ENCODE measurements at places on chromosomes 13 and 19.
A peak's percentile ranks its signal among the peaks of the same experiment; 100 is the strongest.

- H3K4me3 ChIP-seq: no peak overlapping the region
- no peaks in the 10 kb centered on the region for H3K27me3 ChIP-seq
- H3K4me1 ChIP-seq: peaks cover 56% of the 10 kb centered on the region
These were observed 74.2 kb downstream of the RASA3 start for GRCh38 chr13:114058051-114058867.

DNA sequence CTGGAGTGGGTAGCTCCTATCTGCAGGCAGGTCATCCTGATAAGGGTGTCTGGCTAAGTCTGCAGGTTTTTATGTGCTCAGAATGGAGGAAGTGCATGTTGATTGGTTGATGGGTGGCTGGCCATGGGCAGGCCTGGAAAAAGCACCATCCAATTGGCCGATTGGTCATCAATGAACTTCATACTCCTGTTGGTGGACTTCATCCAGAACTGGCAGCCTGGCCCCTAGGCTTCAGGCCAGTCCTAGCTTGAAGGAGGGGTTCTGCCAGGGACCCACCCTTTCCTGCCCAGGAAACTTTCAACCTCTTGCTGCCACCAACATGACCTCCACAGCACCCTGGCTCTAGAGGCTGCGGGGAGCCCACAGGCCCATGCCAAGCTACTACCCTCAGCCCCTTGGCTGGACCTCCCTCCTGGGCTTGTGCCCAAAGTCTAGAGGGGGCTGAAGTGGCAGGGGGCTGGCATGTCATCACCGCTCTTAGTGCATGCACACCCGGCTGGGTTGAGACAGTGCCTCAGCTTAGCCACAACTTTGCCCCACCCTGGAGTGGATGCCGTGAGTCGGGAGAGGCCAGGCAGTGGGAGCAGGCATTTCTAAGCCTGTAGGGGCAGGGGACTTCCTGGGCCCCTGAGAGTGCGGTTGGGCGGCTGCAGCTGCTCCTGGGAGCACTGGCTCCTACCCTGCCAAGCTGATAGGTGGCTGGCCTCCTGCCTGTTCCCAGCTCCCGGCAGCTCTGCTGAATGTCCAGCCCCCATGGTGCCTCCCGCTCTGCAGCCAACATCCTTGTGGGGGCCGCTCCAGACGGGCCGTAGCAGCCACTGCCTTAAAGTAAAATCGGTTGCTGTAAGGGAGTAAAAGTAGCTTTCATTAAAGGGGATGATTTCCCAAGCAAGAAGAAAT lies 13.2 kb downstream of the DNAJC15 start:
- H3K36me3 ChIP-seq: no peaks in the 10 kb centered on the region
- no peaks in the 10 kb centered on the region for H3K27me3 ChIP-seq
- no peak overlapping the region for H3K27ac ChIP-seq
- H3K4me3 ChIP-seq: no peak overlapping the region
- peaks cover 50% of the 10 kb centered on the region for H3K4me1 ChIP-seq

GRCh38 chr13:33080972-33081590 lies 64.9 kb downstream of the KL start:
- peaks cover 12% of the 10 kb centered on the region for H3K4me1 ChIP-seq
- no peak overlapping the region for H3K27ac ChIP-seq
- no peaks in the 10 kb centered on the region for H3K36me3 ChIP-seq
- no peak for DNase-seq

- peaks cover 23% of the 10 kb centered on the region for H3K4me1 ChIP-seq
- DNase-seq: no peak
- peak overlapping the region; percentile 50 for H3K27ac ChIP-seq
These were observed 204.9 kb downstream of the USP12 start for GRCh38 chr13:26966701-26967080.

DNA sequence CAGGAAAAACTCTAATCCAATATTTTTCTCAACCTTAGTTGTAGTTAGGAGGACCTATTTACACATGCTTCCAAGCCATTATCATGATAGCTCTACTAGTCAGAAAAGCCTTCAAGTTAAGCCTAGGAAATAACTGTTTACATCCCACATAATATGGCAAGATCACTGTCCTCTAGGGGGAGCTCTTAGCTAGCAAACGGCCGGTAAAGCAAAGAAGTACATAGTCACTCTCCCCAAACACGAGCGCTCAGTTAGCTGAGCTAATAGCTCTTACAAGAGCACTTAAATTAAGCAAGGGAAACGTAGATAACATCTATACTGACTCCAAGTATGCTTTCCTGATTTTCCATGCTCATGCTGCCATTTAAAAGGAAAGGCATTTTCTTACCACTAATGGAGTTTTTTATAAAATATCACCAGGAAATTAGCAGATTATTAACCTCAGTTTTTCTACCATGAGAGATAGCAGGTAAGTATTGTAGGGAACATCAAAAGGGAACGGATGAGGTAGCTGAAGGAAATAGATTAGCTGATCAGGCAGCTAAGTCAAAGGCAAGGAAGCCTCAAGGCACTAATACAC lies 100.6 kb upstream of the PABPC3 start:
- no peak overlapping the region for H3K4me3 ChIP-seq
- H3K36me3 ChIP-seq: no peaks in the 10 kb centered on the region
- H3K4me1 ChIP-seq: no peaks in the 10 kb centered on the region
- no peaks in the 10 kb centered on the region for H3K27me3 ChIP-seq

- no peak overlapping the region for H3K4me3 ChIP-seq
- DNase-seq: no peak
- no peaks in the 10 kb centered on the region for H3K4me1 ChIP-seq
- no peaks in the 10 kb centered on the region for H3K36me3 ChIP-seq
- no peaks in the 10 kb centered on the region for H3K27me3 ChIP-seq
- H3K27ac ChIP-seq: no peak overlapping the region
These were observed 169.2 kb upstream of the TSHZ3 start for GRCh38 chr19:31518216-31519020.

DNA sequence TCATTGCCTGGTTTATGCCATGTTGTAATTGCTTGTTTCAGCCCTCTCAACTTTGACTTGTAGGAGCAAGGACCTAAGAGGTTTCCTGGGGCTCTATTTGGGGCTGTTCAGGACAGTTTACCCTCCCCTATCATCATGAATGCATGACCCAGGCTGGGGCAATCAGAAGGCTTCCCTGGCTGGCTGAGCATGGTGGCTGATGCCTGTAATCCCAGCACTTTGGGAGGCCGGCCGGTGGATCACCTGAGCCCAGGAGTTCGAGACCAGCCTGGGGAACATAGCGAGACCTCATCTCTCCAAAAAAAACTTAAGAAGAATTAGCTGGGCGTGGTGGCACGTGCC lies 6.1 kb upstream of the LSM4 start:
- H3K27me3 ChIP-seq: no peaks in the 10 kb centered on the region
- H3K27ac ChIP-seq: peak overlapping the region; percentile 81
- H3K4me3 ChIP-seq: no peak overlapping the region
- no peak for DNase-seq
- H3K36me3 ChIP-seq: no peaks in the 10 kb centered on the region
- peaks cover 14% of the 10 kb centered on the region for H3K4me1 ChIP-seq

- no peak overlapping the region for H3K4me3 ChIP-seq
- no peak overlapping the region for H3K27ac ChIP-seq
- no peak for DNase-seq
- no peaks in the 10 kb centered on the region for H3K27me3 ChIP-seq
- H3K36me3 ChIP-seq: no peaks in the 10 kb centered on the region
These were observed 10.5 kb upstream of the ZSCAN18 start for GRCh38 chr19:58108546-58108817.

DNA sequence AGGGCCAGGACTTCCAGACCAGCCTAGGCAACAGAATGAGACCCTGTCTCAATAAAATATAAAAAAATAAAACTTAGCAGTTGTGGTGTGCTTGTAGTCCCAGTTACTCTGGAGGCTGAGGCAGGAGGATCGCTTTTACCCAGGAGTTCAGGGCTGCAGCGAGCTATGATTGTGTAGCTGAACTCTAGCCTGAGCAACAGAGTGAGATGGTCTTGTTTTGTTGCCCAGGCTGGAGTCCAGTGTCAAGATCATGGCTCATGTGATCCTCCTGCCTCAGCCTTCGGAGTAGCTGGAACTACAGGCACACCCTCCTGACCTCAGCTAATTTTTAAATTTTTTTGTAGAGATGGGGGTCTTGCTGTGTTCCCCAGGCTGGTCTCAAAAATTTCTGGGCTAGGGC lies 4.3 kb upstream of the JUNB start:
- no peaks in the 10 kb centered on the region for H3K27me3 ChIP-seq
- peak overlapping the region; percentile 98 for H3K27ac ChIP-seq
- H3K4me1 ChIP-seq: peaks cover 66% of the 10 kb centered on the region
- H3K36me3 ChIP-seq: no peaks in the 10 kb centered on the region

GRCh38 chr13:35930665-35931631 lies 200.2 kb downstream of the DCLK1 start:
- no peaks in the 10 kb centered on the region for H3K27me3 ChIP-seq
- H3K36me3 ChIP-seq: no peaks in the 10 kb centered on the region
- peak overlapping the region; percentile 38 for H3K27ac ChIP-seq
- no peak for DNase-seq
- H3K4me1 ChIP-seq: peaks cover 58% of the 10 kb centered on the region

DNA sequence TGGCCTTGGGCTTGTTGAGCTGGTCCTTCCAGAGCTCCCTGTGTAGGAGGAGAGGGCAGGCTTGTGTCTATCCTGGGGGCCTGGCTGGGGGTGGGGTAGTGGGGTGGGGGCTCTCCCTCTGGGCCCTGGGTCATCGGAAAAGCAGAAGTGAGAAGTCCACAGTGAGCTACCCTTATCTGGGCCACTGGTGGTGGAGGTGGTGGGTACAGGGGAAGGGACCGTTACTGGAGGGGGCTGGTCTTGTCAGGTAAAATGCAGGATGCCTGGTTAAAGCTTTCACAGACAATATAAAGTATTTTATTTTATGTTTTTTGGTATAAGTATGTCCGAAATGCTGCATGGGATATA lies 342 bp upstream of the SIGLEC10 start:
- peaks cover 11% of the 10 kb centered on the region for H3K27me3 ChIP-seq
- no peak overlapping the region for H3K4me3 ChIP-seq

DNA sequence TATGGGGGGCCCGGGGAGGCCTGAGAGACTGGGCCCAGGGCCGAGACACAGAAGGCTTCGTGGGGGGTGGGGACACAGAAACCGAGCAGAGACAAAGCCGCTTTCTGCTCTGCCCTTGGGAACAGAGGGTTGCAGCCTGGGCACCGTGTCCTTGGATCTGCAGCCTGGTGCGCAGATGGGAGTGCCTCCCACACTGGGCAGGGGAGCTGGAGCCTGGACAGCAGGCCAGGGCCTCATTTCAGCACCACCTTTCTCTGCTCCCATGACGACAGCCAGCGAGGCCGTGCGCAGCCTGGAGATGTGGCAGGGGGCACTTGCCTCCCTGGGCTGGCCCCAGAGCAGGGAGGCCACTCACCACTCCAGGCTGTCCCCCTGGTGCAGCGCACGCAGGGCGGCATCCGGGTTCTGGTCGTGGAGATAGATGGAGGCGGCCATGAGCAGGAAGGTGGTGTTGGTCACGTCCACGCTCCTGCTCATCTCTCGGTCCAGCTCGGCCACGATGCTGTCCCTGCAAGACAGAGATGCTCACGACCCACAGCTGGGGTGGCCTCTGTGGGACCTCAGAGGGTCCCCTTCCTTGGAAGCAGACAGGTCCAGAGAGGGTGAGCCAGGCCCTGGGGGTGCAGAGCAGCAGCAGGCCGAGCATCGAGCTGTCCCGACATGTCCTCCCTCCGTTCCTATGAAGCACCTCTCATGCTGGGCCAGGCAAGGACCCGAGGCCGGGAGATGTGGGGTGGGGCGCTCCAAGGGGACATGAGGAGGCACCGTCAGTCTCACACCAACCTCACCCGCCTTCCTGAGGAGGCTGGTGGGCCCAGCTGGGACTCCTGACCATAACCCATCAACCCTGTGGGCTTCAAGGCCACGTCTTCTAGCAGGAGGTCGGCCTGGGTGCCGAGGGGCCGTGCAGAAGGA lies 10.9 kb upstream of the CERS1 start:
- no peaks in the 10 kb centered on the region for H3K27me3 ChIP-seq
- H3K27ac ChIP-seq: no peak overlapping the region
- H3K4me1 ChIP-seq: no peaks in the 10 kb centered on the region
- H3K4me3 ChIP-seq: no peak overlapping the region

- no peaks in the 10 kb centered on the region for H3K36me3 ChIP-seq
- no peaks in the 10 kb centered on the region for H3K4me1 ChIP-seq
- no peak overlapping the region for H3K27ac ChIP-seq
These were observed 1008.3 kb downstream of the EFNB2 start for GRCh38 chr13:105527127-105527526.

DNA sequence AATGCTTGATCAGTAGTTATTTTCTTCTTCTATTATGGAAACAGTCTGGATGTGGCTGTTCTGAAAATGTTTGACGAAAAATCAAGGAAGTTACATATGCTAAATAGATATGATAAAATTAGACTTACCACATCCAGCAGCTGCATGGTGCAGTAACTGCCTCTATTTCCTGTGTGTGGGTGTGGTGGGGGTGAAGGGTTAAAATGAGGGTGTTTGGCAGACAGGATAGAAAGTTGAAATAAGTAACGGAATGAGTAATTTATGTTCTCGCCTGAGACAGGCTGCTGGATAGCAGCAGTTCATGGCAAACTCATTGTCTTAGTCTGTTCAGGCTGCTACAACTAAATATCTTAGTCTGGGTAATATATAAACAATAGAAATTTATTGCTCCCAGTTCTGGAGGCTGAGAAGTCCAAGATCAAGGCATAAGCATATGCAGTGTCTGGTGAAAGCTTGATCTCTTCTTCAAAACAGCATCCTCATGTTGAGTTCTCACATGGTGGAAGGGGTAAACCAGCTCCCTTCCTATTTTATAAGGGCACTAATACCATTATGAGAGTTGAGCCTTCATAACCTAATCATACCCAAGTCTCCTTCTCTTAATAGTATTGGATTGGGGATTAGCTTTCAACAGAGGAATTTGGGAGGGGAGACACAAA lies 1248.9 kb downstream of the SLITRK5 start:
- H3K27me3 ChIP-seq: no peaks in the 10 kb centered on the region
- H3K4me3 ChIP-seq: no peak overlapping the region
- no peaks in the 10 kb centered on the region for H3K4me1 ChIP-seq
- DNase-seq: no peak

DNA sequence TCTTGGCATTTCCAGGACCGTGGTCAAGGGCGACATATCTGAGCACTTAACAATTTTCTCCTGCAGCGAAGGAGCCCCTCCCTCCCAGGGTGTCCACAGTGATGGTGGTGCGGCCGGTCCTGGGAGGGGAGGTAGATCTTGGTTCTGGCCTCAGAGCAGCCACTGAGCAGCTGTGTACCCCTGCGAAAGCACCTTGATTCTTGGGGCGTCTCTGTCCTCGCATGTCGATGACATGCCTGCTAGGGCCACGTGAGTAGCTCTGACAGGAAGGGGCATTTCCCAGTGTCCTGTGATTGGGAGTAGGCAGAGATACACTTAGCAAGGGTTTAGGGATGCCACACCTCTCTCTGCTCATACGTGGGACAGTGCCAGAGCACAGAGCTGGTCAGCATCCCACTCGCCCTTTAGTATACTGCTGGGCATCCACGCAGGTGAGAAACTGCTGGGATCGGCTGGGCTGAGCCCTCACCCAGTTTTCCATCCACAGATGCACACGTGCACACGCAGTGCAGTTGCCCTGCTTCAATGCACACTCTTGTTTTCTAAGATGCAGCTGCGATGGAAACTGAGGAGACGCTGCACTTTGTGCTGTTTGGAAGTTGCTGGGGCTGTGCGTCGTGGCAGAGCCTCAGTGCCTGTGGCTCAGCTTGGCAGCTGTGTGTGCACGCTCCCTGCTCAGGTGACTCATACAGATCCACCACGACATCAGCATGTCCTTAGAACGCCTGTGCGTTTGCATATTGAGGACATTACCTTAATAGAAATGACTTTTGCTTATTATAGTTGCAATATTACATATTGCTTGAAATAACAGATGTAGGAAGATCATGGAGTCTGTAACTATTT lies 66.8 kb downstream of the TEX29 start:
- no peak overlapping the region for H3K27ac ChIP-seq
- H3K27me3 ChIP-seq: no peaks in the 10 kb centered on the region
- no peak for DNase-seq
- no peaks in the 10 kb centered on the region for H3K4me1 ChIP-seq

GRCh38 chr19:18951721-18952281 lies 10.8 kb upstream of the HOMER3 start:
- no peak for DNase-seq
- H3K4me3 ChIP-seq: no peak overlapping the region
- H3K36me3 ChIP-seq: no peaks in the 10 kb centered on the region
- no peaks in the 10 kb centered on the region for H3K27me3 ChIP-seq

All from sigmoid colon (tissue), 7 donors.